ENCODE measurements at places on chromosomes 16 and 17.

DNA sequence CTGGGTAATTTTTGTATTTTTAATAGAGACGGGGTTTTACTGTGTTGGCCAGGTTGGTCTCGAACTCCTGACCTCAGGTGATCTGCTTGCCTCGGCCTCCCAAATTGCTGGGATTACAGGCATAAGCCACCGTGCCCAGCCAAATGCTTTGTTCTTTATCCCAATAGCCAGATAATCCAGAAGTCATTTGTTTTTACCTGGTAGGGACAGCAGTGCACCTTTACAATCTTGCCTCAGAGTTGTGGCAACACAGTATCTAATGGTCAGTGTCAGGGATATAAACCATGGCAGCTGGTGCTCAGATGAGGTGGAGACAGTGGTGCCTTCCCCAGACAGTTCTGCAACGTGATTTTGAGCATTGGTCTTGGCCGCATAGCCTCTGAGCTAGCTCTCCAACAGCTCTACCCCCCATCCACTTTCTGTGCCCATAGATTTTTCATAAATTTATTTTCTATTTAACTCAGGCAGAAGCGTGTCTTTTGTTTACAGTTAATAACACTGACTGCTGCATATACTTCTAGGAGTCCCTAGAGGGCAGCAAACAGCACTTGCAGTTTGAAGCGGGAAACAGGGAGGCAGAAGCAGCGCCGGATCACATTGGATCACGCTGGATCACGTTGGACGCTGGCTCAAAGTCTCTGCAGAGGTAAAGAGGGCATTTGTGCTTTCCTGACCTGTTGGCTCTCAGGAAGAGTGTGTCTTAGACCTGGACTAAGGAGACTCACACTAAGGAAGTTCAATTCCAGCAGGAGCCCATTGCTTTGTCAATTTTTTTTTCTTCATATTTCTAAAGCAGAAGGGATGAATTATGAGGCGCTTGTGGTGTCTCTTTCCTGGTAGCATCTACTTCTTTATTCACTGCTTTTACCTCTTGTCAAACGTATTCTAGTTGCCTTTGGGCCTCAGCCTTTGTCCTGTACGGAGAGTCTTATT lies 5.1 kb upstream of the GGT6 start:
- DNase-seq, result peak; percentile 60

DNA sequence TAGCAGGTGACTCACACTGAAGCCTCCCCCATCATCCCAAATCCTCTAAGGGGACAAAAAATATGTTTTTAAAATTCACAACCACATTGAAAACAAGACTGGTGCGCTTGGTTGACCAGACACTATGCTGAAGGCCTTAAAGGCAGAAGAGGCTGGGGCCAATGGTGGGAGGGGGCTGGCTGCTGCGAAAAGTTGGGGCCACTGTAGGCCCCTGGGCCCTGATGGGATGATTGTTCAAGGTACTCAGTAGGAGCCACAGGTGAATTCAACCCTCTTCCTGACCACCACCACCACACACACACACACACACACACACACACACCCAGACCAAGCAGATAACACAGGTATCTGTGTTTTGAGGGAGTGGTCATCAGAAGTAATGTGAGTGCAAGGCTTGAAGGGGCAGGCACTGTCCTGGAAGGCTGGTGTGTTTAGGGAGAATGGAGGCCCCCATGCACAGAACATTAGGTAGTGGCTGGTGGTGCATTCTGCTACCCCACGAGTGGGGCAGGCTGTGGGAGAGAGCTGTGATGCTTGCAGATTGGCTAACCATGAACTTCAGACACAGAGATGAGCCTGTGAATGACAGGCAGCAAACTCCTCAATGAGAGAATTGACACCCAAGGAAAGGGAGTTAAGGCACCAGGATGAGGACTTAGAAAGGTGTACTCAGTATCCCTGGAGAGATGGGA lies 55.0 kb downstream of the NT5M start:
- DNase-seq, result no peak

GRCh38 chr16:30839523-30840227 lies 52.7 kb upstream of the ZNF629 start:
- DNase-seq, result no peak

GRCh38 chr17:40095351-40095943 lies 4.9 kb downstream of the NR1D1 start:
- DNase-seq, result no peak

DNA sequence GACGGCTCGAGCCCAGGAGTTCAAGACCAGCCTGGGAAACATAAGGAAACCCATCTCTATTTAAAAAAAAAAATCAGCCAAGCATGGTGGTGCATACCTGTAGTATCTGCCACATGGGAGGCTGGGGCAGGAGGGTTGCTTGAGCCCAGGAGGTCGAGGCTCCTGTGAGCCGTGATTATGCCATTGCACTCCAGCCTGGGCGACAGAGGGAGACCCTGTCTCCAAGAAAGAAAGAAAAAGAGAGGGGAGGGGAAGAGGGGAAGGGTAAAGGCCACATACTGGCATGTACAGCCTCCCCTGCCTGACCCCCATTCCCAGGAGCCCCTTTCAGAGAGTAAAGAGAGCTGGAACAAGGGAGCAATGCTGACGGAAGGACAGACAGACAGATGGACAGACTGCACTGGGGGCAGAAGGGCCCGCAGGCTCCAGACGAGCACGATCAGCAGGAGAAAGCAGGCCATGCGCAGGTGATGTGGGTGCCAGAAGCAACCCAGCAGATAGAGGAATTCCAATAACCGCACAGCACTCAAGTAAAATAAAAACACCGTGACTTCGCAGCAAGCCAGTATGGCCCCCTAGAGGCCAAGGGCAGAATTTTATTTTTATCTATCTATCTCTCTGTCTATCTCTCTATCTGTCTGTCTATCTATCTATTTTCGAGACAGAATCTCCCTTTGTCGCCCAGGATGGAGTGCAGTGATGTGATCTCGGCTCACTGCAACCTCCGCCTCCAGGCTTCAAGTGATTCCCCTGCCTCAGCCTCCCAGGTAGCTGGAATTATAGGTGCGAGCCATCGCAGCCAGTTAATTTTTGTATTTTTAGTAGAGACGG lies 27.1 kb upstream of the SNN start:
- DNase-seq, result peak; percentile 13

DNA sequence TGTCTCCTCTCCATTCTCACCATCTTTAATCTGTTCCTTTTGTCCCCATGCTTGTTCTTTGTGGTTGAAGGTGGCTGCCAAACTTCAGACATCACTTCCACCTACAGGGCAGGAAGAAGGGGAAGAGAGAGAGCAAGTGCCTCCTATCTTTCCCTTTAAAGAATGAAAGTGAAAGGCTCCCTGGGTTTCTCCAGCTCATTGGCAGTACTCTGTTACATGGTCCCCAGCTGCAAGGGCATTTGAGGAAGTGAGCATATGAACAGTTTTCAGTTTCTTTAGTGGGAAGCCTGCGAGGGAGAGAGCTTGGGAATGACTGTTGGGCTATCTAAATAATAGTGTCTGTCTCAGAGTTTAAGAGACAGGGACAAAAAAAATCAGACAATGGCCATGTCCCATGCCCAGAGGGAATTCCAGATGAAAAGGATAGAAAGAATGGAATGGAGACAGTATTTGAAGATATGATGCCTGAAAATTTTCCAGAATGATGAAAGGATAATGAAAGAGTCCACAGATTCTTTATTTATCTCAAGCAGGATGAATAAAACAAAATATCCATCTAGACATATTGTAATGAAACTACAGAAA lies 159.9 kb downstream of the LGALS9B start:
- DNase-seq, result no peak

DNA sequence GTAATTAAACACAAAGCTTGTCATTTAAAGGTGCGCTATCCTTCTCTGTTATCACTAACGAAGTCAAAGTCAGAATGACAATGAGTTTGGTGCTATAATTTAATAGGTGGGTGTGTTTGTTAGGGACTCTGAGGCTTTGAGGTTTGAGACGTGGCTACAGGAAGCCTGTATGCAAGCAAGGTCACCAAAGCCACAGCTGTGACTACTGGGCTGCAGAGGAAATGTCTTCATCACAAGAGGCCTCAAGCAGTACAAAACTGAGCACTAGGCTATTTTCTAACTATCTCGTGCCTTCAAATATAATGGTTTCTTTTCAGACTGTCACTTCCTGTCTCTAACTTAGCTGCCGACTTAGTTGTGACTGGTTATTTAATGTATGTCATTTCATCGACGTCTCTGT lies 141.2 kb downstream of the AATF start:
- DNase-seq, result no peak

GRCh38 chr17:19569785-19570543 lies 36.3 kb downstream of the SLC47A1 start:
- no peak for DNase-seq

GRCh38 chr16:74321356-74321755 lies 24.7 kb downstream of the PSMD7 start:
- DNase-seq, result no peak

DNA sequence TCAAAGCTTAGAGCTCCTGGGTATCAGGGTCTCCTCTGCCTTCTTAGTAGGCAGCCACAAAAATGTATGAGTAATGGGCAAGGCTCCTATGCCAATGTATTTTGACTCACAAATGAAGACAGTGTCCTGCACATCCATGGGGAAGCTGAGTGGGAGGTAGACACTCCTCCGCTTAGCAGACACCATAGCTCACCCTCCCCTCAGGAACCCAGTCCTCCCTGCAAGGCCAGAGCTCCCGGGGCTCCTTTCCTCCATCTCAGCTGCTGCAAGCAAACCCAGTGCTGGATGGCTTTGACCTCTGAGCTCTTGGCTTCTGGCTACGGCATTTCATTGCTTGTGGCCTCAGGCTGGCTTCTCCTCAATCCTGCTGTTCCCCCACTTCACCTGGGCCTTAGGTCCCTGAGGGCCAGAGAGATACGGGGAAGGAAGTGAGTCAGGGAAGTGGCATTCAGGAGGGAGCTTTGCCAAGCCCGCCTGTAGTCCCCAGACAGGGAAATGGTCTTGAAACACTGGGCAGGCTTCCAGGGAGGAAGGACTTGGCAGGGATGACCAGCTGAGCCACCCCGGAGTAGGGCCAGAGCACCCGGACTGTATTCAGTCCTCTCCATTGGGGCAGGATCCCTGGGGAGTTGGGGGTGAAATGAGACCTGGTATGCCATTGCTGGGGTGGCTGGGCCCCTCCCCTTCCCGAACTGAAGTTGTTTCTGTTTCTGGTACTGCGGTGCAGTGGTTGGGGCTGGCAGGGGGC lies 4.5 kb downstream of the ABCC3 start:
- DNase-seq, result no peak

DNA sequence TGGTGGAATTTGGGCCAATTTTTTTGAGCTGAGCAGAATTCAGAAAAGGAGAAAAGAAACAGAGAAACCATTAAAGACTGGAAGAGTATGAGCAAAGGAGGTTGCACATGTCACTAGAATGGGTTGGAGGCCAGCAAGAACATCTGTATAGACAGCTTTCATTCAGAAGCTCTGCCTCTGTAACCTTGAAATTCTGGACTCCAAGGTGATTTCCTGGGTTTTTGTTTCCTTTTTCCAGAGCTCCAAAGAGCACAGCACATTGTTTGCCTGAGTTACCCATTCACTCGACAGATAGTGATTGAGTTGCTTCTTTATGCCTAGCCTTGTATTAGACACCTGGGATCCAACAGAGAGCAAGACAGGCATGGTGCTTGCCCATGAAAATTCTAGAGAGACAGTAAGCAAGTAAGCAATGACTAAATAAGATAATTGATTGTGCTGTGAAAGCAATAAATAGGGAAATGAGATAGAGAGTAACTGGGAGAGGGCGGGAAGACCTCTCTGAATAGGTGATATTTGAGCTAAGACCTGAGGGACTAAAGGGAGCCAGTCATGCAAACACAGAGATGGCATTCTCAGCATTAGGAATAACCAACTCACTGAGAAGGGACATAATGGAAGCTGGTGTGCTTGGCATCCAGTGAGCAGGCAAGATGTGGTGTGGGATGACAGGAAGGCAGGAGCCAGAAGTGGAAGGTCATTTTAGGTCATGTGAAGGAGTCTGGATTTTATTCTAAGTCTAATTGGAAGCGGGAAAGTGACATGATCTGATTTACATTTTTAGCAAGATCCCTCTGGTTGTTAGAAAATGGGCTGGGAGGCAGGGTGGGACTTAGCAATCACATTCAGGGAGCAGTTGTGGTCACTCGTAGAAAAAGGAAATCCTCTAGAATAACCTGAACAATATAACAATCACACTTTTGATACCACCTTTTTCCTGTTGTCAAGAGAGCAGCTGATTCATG lies 197.5 kb downstream of the HS3ST3A1 start:
- no peak for DNase-seq

GRCh38 chr17:57158795-57159194 lies 73.7 kb downstream of the AKAP1 start:
- DNase-seq, result no peak

- DNase-seq, result no peak
Observed at GRCh38 chr17:61065263-61065773, 334.3 kb upstream of the TBX2 start.

DNA sequence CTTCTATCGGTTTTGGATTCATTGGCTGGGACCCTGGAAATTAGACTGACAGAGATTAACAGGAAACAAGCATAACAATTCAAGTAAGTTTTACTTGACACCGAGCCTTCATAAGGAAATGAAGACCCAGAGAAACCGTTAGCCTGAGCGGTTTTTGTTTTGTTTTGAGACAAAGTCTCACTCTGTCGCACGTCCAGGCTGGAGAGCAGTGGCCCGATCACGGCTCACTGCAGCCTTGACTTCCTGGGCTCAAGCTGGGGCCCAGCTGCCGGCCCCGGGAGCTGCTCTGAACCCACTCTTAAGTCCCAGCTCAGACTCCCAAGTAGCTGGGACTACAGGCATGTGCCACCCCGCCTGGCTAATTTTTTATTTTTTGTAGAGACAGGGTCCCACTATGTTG lies 321.3 kb downstream of the SEC14L1 start:
- no peak for DNase-seq

- DNase-seq, result no peak
Observed at GRCh38 chr17:56451629-56452028, 141.9 kb upstream of the NOG start.

- no peak for DNase-seq
Observed at GRCh38 chr16:78389009-78389498, 289.6 kb downstream of the WWOX start.

DNA sequence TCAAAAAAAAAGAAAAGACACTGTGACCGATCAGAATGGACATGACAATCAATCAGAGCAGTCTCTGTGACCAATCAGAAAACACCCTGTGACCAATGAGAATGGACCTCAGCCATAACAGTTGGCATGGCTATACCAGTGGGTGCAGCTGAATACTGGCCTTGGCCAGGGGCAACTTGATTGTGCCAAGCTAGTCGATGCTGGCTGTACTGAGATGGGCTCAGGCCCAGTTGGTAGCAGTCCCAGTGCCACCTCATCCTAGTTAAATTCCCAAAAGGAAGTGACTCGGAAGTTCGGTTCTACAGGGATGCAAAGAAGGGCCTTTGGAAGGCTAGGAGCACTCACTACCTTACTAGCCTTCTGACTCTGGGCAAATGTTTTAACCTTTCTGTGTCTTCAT lies 37.2 kb upstream of the BCO1 start:
- DNase-seq, result no peak

- DNase-seq, result no peak
Observed at GRCh38 chr16:9650284-9650683, 531.9 kb downstream of the GRIN2A start.

- no peak for DNase-seq
Observed at GRCh38 chr17:4249452-4250029, 14.2 kb downstream of the ANKFY1 start.

GRCh38 chr17:49556223-49556943 lies 19.3 kb upstream of the NXPH3 start:
- DNase-seq, result peak; percentile 70
